ENCODE measurements at places on chromosomes 5 and 9.

GRCh38 chr9:121013911-121014310 is 36.2 kb downstream of the C5 start:
- no peaks in the 10 kb centered on the region for H3K27me3 ChIP-seq
- H3K4me3 ChIP-seq, result no peak overlapping the region
- H3K4me1 ChIP-seq, result no peaks in the 10 kb centered on the region

GRCh38 chr9:121344184-121344583 is 25.9 kb downstream of the STOM start:
- peaks cover 73% of the 10 kb centered on the region for H3K36me3 ChIP-seq
- peaks cover 48% of the 10 kb centered on the region for H3K4me1 ChIP-seq
- H3K27me3 ChIP-seq, result no peaks in the 10 kb centered on the region
- H3K27ac ChIP-seq, result no peak overlapping the region

GRCh38 chr5:140083650-140084049 is 30.3 kb upstream of the PURA start:
- H3K27ac ChIP-seq, result no peak overlapping the region
- peaks cover 2% of the 10 kb centered on the region for H3K36me3 ChIP-seq
- peaks cover 39% of the 10 kb centered on the region for H3K27me3 ChIP-seq
- H3K4me3 ChIP-seq, result no peak overlapping the region

DNA sequence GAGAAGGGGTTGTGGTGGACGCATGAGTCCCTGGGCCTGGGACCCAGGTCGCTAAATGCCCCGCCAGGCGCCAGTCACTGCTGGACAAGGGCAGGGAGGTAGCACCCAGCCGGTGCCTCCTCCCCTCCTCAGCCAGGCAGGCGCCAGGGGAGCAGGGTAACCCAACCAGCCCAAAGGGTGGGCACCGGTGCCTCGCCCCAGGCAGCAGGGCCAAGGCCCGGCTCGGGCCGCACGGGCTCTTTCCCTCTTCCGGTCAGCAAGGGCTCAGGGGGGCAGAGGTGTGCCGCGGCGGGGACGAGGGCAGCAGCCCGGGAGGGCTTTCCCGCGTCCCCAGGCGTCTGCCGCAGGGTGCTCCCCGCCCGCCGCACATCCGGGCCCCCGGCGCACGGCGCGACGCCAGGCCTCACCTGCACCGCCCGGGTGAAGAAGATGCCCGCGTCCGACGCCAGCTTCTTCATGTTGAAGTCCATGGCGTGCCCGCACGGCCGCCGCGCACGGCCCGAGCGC is 393 bp downstream of the SH3GLB2 start:
- H3K27me3 ChIP-seq, result no peaks in the 10 kb centered on the region
- DNase-seq, result peak; percentile 78
- H3K4me3 ChIP-seq, result peak overlapping the region; percentile 76

GRCh38 chr9:1474671-1475070 is 424.5 kb downstream of the DMRT2 start:
- H3K27me3 ChIP-seq, result no peaks in the 10 kb centered on the region
- no peak overlapping the region for H3K27ac ChIP-seq
- H3K36me3 ChIP-seq, result no peaks in the 10 kb centered on the region
- H3K4me3 ChIP-seq, result no peak overlapping the region
- H3K4me1 ChIP-seq, result no peaks in the 10 kb centered on the region

DNA sequence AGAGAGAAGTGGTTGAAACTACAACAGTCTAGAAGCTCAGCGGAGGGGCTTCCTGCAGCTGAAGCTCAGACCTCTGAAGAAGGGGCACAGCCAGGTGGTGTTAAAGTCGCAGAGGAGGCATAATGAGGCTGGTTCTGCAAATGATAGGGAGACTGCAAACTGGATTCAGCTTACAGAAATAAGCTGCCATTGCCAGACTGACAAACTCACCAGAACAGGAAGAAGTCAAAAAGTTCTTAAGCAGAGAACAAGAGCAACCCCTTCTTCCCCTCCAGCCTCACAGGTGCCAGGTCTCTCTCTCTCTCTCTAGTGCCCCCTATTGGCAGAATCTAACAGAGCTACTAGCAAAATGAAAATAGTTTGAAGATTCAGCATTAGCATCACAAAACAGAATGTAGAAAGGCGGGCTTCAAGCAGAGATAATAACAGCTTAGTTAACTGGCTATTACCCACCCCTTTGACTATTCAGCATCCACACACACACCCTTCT is 76.7 kb downstream of the GRAMD2B start:
- no peaks in the 10 kb centered on the region for H3K27me3 ChIP-seq
- peak; percentile 11 for DNase-seq
- H3K27ac ChIP-seq, result no peak overlapping the region
- no peaks in the 10 kb centered on the region for H3K4me1 ChIP-seq

DNA sequence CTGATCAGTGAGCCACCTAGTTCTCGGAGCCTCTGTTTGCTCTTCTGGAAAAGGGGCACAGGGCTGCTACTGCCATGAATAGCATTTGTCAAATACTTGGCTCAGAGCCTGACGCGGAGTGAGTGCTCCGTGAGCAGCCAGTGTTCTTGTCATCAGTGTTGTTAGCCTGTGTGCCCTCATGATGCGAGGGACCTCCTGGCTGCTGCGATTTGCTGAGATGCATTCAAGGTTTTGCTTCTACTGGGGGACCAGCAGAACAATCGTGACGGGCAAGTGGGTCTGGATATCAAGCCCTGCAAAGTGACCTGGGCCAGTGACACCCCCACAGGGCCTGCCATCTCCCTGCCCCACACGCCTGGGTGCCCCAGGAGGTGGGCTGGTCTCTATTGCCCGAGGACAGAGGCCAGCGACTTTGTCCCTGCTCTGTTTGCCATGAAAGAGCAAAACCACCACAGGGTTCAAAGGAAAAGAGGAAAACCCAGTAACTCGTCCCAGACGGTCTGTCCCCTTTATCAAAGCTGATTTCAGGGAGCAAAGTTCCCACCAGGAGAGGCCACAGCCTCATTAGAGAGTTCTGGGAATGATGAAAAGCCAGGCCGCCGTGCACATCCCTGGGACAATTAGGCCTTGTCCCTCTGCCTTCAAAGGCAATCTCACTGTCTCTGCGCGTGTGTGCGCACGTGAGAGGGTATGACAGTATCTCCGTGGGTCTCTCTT is 86.5 kb upstream of the LMX1B start:
- peaks cover 19% of the 10 kb centered on the region for H3K4me1 ChIP-seq
- H3K27me3 ChIP-seq, result no peaks in the 10 kb centered on the region
- no peak overlapping the region for H3K27ac ChIP-seq
- no peak overlapping the region for H3K4me3 ChIP-seq
- H3K36me3 ChIP-seq, result peaks cover 10% of the 10 kb centered on the region

DNA sequence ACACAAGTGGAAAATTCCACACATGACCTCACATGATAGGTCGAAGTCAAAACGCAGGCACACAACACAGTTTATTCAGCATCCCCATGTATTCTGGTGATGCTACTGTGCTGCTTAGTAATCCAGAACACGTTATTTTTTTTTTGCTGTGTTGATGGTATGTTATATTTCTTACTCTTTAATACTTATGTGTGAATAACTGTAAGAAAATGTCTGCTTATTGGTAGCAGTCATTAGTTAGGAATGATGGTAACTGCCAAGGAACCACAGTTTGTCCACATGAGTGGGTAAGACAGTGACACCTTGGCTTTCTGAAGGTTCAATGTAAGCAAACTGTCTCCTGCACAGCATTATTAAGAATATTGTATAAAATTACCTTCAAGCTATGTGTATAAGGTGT is 107.7 kb upstream of the DAPK1 start:
- no peak overlapping the region for H3K4me3 ChIP-seq
- no peak overlapping the region for H3K27ac ChIP-seq
- DNase-seq, result no peak
- peaks cover 28% of the 10 kb centered on the region for H3K27me3 ChIP-seq
- no peaks in the 10 kb centered on the region for H3K36me3 ChIP-seq
- H3K4me1 ChIP-seq, result no peaks in the 10 kb centered on the region

DNA sequence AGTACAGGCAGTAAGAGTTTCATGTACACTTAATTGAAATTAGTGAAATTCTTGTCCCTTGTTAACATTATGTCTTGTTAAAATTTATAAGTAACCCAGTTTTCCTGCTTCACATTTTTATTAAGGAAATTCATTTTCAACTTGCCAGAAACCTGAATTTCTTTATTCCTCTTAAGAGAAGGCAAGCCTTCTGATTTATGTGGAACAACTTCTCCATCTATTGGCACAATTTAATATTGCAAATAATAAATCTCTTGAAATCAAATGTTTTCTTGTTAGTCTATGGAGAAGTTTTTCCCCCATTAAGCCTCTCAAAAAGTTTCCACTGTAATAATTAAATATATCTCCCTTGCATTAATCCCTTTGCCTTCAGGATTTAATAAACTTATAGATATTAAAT is 33.8 kb upstream of the ACO1 start:
- H3K4me1 ChIP-seq, result no peaks in the 10 kb centered on the region
- H3K27me3 ChIP-seq, result no peaks in the 10 kb centered on the region
- no peaks in the 10 kb centered on the region for H3K36me3 ChIP-seq

GRCh38 chr9:131856105-131856504 is 116.2 kb upstream of the RAPGEF1 start:
- no peaks in the 10 kb centered on the region for H3K4me1 ChIP-seq
- H3K4me3 ChIP-seq, result no peak overlapping the region
- no peaks in the 10 kb centered on the region for H3K27me3 ChIP-seq
- no peak for DNase-seq
- H3K36me3 ChIP-seq, result peaks cover 4% of the 10 kb centered on the region

- DNase-seq, result no peak
- H3K36me3 ChIP-seq, result peaks cover 2% of the 10 kb centered on the region
- no peak overlapping the region for H3K4me3 ChIP-seq
- H3K4me1 ChIP-seq, result no peaks in the 10 kb centered on the region
- no peak overlapping the region for H3K27ac ChIP-seq
Observed at GRCh38 chr5:170536525-170536924, 32.7 kb downstream of the KCNIP1 start.

DNA sequence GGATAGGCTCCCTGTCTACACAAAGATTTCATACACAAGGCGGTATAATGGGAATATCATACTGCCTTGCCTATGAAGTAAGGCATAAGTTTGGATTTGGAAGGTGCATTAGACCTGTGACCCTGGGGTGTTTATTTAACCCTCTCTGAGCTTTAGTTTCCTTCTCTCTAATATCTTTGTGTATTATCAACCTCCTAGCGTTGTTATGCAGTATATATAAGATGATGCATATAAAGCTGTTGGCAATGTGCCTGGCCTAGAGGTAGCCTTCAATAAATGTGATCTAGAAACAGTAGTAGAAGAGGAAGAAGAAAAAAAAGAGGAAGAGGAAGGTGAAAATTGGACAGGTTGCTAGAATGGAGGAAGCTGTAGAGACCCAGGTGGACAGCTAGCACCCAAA is 311.6 kb upstream of the CLINT1 start:
- H3K4me3 ChIP-seq, result no peak overlapping the region
- no peaks in the 10 kb centered on the region for H3K4me1 ChIP-seq
- no peak overlapping the region for H3K27ac ChIP-seq
- H3K27me3 ChIP-seq, result peaks cover 66% of the 10 kb centered on the region
- no peak for DNase-seq

DNA sequence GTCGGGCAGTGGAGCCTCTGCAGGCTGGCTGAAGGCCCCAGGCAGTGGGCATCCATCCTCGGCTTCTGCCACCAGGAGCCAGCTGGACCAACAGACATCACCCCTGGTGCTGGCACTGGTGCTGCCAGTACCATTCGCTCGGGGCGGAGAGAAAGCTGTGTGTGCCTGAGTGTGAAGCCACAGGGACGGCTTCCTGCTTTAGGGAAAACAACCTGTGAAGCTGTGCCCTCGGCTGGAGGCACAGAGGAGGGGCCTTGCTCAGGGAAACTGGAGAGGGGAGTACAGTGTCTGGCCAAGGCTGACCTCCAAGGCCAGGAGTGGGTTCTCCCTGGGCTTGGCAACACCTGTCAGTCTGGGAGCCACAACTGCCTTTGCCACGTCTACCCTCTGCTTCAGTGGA is 38.3 kb downstream of the NEK6 start:
- H3K4me3 ChIP-seq, result no peak overlapping the region
- H3K27me3 ChIP-seq, result no peaks in the 10 kb centered on the region
- H3K36me3 ChIP-seq, result peaks cover 2% of the 10 kb centered on the region
- peaks cover 32% of the 10 kb centered on the region for H3K4me1 ChIP-seq
- no peak for DNase-seq

GRCh38 chr9:35730486-35730854 is 1.5 kb downstream of the TLN1 start:
- peaks cover 23% of the 10 kb centered on the region for H3K4me1 ChIP-seq
- no peak for DNase-seq
- no peak overlapping the region for H3K27ac ChIP-seq
- no peaks in the 10 kb centered on the region for H3K27me3 ChIP-seq
- H3K36me3 ChIP-seq, result peaks cover 16% of the 10 kb centered on the region

- no peaks in the 10 kb centered on the region for H3K36me3 ChIP-seq
- no peak overlapping the region for H3K27ac ChIP-seq
- H3K4me3 ChIP-seq, result no peak overlapping the region
- DNase-seq, result no peak
- no peaks in the 10 kb centered on the region for H3K4me1 ChIP-seq
Observed at GRCh38 chr5:31185951-31186350, 7.5 kb upstream of the CDH6 start.

GRCh38 chr9:16612627-16613026 is 257.8 kb downstream of the BNC2 start:
- no peaks in the 10 kb centered on the region for H3K27me3 ChIP-seq
- H3K36me3 ChIP-seq, result peaks cover 2% of the 10 kb centered on the region
- no peak overlapping the region for H3K27ac ChIP-seq
- DNase-seq, result no peak

- H3K36me3 ChIP-seq, result no peaks in the 10 kb centered on the region
- no peak overlapping the region for H3K27ac ChIP-seq
- no peak for DNase-seq
- no peaks in the 10 kb centered on the region for H3K27me3 ChIP-seq
- H3K4me1 ChIP-seq, result no peaks in the 10 kb centered on the region
- no peak overlapping the region for H3K4me3 ChIP-seq
Observed at GRCh38 chr5:118353970-118354369, 634.4 kb downstream of the DTWD2 start.

- H3K36me3 ChIP-seq, result no peaks in the 10 kb centered on the region
- peaks cover 7% of the 10 kb centered on the region for H3K4me1 ChIP-seq
- no peak for DNase-seq
Observed at GRCh38 chr9:132846109-132846917, 31.8 kb downstream of the AK8 start.

- H3K27ac ChIP-seq, result no peak overlapping the region
- H3K4me3 ChIP-seq, result no peak overlapping the region
- H3K4me1 ChIP-seq, result no peaks in the 10 kb centered on the region
- H3K27me3 ChIP-seq, result peaks cover 67% of the 10 kb centered on the region
- H3K36me3 ChIP-seq, result no peaks in the 10 kb centered on the region
- DNase-seq, result no peak
Observed at GRCh38 chr9:114177423-114178064, 22.2 kb downstream of the COL27A1 start.

DNA sequence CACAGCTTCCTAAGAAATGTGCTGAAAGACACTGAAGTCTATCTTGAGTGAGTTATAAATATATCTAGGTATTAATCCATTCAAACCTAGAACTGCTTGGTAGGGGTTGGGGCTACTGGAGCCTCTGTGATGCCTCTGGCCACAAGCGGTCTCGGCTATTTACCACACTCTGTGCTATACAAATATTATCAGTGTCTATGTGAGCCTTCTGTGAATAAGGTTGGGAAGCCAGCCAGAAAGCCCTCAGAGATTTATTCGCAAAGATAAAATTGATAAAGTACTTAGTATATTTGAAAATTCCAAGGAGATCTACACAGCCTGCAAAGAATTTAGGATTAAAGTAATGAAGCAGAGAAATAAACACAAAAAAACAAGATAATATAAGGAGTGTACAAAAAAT is 41.4 kb downstream of the LIFR start:
- no peak for DNase-seq
- no peaks in the 10 kb centered on the region for H3K4me1 ChIP-seq
- H3K27me3 ChIP-seq, result peaks cover 51% of the 10 kb centered on the region
- H3K36me3 ChIP-seq, result no peaks in the 10 kb centered on the region
- H3K4me3 ChIP-seq, result no peak overlapping the region
- no peak overlapping the region for H3K27ac ChIP-seq

GRCh38 chr9:128550226-128550625 is 2.2 kb upstream of the SPTAN1 start:
- DNase-seq, result no peak
- peak overlapping the region; percentile 18 for H3K4me3 ChIP-seq
- H3K36me3 ChIP-seq, result no peaks in the 10 kb centered on the region
- no peaks in the 10 kb centered on the region for H3K27me3 ChIP-seq
- H3K27ac ChIP-seq, result peak overlapping the region; percentile 16

All from central memory CD8-positive, alpha-beta T cell (primary cell).